ENCODE measurements at places on chromosomes 3 and 15. TPM values are rescaled to one million over a fixed set of nuclear protein-coding genes. Genes with fewer than 3 reads are reported as not detected.

DNA sequence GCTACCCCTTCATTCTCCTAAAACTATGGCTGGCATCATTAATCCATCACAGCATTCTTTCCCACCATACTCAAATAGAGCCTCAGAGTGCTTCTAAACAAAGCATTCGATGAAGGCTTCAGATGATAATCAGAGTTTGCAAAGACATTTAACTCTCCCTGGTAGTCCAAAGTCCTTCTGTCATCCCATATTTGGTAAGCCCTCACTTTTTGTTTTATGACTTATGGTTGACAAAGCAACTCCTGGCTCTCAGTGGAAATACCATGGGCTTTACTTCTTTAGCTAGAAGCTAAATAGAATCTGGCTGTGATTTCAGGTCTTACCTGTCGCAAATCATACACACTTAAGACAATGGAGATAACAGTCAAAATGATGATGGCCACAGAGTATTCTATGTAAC lies 27.8 kb downstream of the ATP13A5 start:
- no peak for DNase-seq

- DNase-seq: no peak
Measured at GRCh38 chr3:17931131-17931530, 188.7 kb upstream of the TBC1D5 start.

DNA sequence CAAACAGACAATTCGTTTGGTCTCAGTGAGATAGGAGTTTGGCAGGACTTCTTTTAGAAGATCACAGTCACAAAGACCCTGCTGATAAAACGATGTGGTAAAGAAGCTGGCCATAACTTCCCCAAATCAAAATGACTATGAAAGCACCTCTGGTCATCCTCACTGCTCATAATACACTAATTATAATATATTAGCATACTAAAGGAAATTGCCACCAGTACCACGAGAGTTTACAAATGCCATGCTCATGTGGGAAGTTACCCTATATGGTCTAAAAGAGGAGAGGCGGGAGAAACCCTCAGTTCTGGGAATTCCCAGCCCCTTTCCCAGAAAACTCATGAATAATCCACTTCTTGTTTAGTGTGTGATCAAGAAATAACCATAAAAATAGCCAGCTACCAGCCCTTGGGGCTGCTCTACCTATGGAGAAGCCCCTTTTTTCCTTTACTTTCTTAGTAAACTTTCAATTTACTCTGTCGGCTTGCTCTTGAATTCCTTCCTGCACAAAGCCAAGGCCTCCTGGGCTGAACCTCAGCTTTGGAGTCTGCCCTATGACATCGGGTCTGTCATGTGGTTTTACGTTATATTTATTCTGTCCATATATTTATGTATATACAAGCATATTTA lies 115.8 kb upstream of the IGSF10 start:
- DNase-seq: no peak

The CX3CR1 gene
- total RNA-seq: 1.3 TPM

All from cardiac septum (tissue), 1 donor.